Activated CD4-positive, alpha-beta T cell treated with anti-CD3 and anti-CD28 coated beads for 1 hour (primary cell): ENCODE measurements at places on chromosomes 4 and X.

- no peak for DNase-seq
These were observed 61.0 kb downstream of the FHIP1A start for GRCh38 chr4:151469970-151470369.

- no peak for DNase-seq
These were observed 33.9 kb downstream of the AFF2 start for GRCh38 chrX:148534291-148534690.

DNA sequence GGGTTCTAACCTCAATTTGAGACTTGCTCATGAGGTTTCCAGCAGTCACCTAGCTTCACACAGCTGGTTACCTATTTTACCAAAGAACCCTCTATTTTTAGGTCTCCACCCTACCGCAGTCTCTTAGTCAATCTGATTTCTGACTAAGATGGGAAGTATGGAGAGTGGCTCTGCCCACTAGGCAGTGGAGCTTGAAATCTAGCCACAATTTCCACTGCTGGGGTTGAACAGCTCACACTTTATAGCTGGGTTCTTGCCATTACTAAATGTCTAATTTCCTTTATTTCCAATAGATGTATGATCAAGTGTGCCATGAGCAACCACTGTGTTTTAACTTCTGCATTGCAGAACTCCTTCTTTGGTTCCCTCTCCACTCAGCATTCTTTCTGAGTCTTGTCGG, 43.1 kb downstream of the GASK1B start:
- DNase-seq, result no peak

DNA sequence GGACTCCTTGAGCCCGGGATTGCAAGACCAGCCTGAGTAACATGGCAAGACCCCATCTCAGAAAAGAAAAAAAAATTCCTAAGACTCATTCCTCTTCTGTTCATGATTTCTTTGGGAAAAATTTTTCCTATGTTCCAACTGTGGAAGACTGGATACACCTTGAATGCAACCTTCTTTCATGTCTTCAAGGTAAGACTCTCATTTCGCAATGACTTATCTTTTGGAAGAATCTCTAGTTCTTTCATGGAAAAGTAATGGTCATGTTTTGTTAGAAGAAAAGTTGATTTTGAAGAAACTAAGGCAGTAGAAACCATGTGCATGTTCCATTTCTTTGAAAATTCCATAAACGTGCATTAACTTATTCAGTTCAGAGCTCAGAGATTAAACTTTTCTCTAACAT, 26.0 kb upstream of the BBS12 start:
- DNase-seq, result no peak

- DNase-seq, result no peak
These were observed 180.0 kb upstream of the LNX1 start for GRCh38 chr4:53771326-53771725.

DNA sequence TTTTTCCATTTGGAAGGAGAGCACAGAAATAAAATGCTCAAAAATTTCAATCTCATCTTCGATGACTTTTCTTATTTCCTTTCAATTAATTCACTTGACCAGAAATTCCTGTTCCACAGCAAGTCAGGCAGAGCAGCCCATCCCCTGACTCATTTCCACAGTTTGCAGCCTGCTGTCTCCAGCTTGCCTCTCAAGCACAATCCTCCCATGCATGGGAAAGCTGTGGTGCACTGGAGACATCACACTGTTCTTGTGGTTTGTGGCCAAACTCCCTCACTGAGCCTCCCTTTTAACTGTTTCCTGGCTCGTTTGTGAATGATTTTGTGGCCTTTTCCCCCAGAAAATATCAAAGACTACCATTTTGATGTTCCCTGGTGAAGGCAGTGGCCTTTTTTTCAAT, 114.0 kb upstream of the ENPEP start:
- DNase-seq, result no peak

DNA sequence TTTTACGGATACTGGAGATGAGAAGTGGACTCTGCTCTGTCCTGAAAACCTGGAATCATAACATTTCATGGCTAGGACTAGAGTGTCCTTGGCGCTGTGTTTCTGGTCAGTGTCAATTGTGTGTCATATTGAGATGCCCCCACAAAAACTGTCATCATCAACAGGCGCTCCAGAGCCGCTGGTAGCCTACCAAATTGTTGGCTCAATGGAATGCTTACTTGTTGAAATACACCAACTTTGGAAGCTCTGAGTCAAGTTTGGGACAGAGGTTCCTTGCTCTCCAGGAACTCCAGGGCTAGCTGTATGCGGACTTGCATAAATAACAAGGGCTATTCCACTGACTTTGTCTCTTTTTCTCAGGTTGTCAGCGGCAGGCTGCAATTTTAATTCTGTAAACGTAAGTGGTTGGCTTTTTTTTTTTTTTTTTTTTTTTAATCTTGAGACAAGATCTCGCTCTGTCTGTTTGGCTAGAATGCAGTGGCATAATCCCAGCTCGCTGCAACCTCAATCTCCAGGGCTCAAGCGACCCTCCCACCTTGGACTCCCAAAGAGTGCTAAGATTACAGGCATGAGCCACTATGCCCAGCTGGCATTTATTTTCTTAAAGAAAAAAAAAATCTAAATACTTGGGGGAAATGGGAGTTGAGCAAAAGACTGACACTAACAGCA, 871 bp upstream of the HPGD start:
- no peak for DNase-seq

DNA sequence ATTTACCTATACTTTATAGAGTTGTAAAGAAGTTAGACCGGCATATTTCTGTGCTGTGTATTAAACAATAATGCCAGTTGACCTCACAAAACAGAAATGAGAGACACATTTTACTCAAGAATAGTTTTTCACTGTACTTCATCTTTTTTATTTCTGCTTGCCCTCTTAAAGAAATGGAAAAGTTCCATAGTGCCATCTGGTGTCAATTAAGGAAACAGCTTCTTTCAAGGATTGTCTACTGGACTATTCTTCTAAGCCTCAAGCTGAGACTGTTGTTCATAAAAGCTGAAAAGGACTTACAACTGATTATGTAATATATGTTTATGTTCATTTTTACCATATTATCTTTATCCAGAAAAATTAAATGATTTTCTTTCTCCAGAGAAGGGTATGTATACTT, 1523.7 kb downstream of the ARAP2 start:
- DNase-seq, result no peak

- no peak for DNase-seq
These were observed 166.4 kb upstream of the AFF2 start for GRCh38 chrX:148333989-148334388.

- DNase-seq, result no peak
These were observed 52.1 kb downstream of the ING2 start for GRCh38 chr4:183556947-183557346.

DNA sequence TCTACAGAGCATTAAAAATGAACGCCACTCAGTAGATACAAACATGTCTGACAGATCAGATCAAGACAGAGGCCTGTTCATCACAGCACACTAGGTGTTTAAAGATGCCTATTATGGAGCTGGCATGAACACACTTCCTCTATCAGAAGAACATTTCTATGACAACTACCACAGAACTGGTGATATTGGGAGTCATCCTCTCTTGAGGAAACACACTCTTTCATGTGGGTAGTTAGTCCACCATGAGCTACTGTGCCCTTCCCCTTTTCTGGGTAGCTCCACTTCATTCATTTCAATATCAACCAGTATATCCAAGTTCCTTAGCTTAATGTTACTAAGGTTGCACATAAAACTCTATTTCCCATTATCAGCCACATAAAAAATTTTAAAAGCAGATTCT, 46.7 kb downstream of the MAOB start:
- no peak for DNase-seq

DNA sequence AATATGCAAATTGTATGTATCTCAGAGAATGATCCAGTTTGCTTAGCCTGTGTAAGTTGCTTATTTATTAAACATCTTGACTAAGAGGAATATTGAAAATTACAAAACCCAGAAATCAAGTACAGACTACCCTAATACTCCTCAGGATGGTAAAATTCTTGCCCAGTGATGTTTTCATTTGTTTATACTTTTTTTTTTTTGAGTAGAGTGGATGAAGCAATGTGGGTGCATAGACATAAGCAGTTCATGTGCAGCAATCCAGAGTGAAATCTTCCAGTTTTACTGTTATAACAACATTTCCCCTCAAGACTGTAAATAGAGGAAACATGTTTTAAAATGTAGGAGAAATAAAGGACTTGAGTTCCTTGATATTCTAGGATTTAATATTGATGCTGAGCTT, 4.7 kb downstream of the GLRB start:
- no peak for DNase-seq

- DNase-seq, result no peak
These were observed 208.7 kb downstream of the PDGFC start for GRCh38 chr4:156762851-156763250.

DNA sequence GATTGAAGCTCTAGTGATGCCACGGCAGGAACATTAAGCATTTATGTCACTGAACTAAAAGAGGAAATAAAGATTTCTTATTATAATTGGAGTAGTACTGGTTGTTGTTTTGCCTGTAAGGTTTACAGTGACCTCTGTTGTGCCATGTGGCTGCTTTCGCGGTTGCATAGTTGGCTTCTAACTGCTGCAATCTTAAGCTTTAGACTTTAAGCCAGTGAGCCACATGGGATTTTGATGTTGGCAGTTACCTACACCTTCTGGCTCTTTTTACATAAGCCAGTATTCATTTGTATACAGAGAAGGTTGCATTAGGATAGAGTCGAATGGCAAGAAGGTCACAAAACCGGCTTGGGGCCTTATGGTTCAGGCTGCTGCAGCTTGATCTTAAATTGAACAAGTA, 1311.6 kb downstream of the RAPGEF2 start:
- DNase-seq, result no peak

GRCh38 chrX:136185401-136186022, 38.2 kb downstream of the FHL1 start:
- DNase-seq, result no peak

GRCh38 chrX:130647468-130647867, 245.7 kb downstream of the RBMX2 start:
- DNase-seq, result no peak

DNA sequence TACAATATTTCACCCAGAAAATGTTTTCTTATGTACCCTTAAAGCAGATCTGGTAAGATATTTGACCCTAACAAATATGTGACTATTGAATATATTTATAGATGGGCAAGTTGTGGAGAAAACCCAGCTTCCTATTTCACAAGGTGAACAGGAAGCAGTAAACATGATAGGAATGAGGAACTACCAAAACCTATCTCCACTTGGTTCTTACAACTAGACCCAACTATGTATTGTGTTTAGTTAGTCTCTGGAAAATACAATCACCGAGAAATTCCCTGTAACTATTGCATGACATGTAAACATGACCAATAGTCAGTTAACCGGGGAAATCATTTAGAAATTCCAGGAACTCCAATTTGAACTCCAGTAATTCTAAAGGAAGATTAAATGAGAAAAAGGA, 8.4 kb upstream of the RXFP1 start:
- DNase-seq, result no peak

DNA sequence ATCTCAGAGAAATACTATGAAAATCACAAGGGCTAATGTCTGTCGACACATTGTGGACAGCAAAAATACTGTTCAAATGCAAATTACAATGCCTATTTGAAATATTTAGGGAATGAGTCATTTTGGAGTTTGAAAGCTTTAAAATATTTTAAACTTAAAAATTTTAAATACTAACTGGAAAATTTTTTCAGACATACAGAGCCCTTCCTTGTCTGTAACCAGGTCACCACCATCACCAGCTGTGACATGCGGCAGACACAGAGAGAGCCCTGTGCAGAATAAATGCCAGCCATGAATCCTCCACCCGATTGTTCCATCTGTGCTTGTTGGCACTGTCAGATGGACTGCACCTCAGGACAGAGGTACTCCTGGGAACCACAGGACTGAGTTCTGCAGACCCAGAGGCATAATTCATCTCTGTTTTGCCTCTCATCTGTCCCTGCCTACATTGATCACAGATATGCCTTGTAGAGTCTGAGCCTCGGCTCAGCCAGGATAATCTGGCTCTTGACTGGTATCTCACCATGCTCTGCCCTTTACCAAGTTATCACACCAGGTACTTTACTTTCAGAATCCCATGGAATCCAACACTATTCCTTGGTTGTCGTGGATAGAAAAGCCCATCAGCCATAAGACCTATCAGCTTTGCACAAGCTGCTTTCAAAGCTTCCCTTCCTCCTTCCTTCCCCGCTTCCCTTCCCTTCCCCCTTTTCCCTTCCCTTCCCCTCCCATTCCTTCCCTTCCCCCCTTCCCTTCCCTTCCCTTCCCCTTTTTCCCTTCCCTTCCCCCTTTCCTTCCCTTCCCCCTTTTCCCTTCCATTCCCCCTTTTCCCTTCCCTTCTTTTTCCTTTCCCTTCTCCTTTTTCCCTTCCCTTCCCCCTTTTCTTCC, 67.2 kb downstream of the TBC1D9 start:
- DNase-seq, result no peak

- no peak for DNase-seq
These were observed 62.6 kb downstream of the COQ2 start for GRCh38 chr4:83221897-83222441.

GRCh38 chr4:83080561-83080960, 34.0 kb downstream of the PLAC8 start:
- DNase-seq, result no peak

GRCh38 chrX:39144956-39145355, 343.7 kb downstream of the MID1IP1 start:
- DNase-seq, result no peak

DNA sequence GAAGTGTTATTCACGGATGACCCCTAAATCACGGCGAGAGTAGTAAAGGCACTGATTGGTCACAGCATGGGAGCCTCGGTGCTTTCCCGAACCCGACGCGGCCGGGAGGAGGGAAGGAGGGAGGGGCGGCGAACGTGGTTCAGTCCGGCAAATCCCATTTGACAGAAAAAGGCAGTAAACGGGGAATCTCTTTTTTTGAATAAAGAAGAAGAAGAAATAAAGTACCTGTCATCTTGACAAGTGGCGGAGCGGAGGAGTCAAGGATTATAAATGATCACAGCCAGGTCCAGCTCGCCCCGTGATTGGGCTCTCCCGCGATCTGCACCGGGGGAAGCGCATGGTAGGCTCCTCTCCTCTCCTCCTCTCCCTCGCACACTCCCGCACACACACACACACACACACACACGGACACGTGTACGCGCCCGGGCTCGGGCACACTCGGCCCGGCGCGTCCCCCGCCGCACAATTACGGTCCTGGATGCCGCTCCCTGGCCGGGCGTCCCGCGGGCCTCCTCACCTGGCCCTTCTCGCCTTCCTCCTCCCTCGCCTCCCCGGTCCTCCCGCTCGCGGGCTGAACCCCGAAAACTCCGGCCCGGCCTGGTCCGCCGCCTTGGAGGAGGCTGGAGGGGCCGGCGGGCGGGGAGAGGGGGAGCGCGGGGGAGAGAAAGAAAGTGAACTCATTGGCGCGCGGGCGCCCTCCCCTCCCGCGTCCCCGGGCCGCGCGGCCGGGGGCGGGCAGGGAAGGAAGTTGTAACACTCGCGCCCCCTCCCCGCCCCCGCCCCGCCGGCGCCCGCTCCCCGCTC, 99.2 kb upstream of the TENM3 start:
- DNase-seq, result no peak

DNA sequence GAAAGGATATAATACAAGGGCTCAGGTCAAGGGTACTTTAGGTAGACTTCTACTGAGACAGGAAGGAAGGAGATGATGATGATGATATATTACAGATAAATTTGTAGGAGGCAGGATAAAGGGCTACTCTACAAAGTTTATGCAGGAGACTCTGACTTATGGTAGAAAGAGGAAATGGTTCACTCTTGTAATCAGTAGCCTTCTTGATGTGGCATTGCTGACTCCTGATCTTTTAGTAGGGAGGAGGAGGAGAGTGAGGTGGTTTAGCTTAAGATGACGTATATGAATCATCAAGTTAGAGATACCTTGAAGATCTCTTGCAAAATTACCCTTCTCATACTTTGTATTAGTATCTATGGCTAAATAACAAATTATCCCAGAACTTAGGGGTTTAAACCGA, 4.7 kb downstream of the BLTP1 start:
- DNase-seq, result no peak
